ENCODE measurements at places on chromosomes 5 and 9. TPM values are rescaled to one million over a fixed set of nuclear protein-coding genes. Genes with fewer than 3 reads are reported as not detected.

DNA sequence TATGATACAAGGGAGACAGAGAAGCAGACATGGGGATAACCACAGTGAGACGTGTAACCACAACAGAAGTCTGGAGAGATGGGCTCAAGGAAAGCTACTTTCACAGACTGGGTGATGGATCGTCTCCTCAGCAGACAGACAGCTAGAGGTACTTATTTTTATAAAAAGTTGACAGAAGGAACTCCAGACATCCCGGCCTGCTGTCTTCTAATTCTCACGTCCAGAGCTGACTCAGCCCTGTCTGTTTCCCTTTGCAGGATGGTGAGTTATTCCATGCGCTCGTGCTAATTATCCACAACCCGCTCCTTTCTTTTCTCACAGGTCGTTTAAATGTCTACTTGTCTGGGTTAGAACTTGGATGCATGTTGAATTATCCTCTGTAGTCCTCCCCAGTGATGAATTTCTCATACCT is 304.5 kb downstream of the CWC27 start:
- DNase-seq: peak; percentile 78

DNA sequence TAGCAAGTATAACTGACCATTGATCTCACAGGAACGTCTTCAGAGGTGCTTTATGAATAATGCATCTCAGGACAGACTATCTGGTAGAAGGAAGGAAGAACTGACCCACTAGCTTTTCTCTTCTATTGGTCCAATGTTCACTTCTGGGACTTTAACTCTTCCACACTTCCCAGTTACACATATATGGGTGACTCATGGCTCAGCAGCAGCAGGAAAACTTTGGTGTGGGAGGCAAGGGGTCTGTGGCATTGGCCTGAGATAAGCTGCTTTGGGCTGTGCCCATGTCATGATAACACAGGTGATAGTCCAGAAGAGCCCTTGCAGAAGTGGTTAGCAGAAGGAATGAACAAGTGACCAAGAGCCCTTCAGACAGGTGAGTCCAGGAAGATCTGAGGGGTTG is 148.8 kb downstream of the RAB3C start:
- DNase-seq: no peak

C5orf52 gene
- total RNA-seq: not detected

TAF1L gene
- under 0.01 TPM for total RNA-seq

DNA sequence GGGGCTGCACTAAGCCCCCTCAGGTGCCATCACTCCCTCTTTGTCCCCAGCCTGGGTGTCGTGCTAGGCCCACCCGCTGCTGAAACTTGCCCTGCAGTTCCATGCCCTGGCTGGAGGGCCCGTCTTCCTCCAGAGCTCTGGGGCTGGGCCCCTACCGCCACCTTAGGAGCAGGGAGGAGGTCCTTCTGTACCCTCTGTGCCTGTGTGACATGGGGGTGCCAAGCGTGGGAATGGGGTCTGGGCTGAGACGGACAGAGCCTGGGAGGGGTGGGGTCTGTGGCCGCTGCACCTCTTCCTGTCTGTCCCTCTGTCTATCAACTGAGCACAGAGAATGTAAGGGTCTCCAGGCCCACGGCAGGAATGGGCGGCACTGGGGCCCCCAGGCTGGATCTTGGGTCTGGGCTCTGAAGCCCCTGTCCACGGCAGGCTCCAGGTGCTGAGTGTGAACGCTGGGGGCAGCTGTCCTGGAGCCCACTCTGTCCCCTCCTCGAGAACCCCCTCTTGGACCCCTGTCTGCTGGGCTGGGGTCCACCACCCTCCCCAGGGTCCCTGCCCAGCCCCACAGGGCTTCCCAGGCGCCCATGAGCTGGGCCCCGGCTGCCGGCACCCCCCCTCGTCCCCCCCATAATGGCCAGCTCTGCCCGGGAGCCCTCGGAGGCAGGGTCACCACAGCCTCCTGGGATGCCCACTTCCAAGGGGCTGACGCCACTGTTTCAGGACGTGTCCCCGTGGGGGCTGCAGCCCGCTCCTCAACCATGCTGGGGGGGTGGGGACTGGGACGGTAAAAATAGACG is 15.8 kb upstream of the NRARP start:
- no peak for DNase-seq

GRCh38 chr9:128550770-128551656 is 1.4 kb upstream of the SPTAN1 start:
- DNase-seq: peak; percentile 40

DNA sequence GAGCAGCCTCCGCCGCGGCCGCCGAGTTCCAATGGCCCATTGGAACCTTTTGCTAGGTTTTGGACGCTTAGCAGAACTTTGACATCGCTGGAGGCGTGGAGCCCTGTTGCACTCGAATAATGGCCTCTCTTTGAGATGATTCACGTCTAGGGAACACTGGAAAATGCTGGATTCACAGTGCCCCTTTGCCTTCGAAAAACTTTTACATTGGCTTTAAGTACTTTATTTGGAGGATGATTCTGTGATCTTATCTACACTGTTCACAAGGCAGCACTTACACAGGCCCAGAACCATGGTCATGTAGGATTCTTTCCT is 536 bp upstream of the PPIC start:
- no peak for DNase-seq

SH2D3C gene
- total RNA-seq: 77.8 TPM

GRCh38 chr5:142767911-142768310 is 2.3 kb upstream of the ARHGAP26 start:
- no peak for DNase-seq

EGFL7 gene
- 768 TPM for total RNA-seq

COX7C gene
- total RNA-seq: 443 TPM

DNA sequence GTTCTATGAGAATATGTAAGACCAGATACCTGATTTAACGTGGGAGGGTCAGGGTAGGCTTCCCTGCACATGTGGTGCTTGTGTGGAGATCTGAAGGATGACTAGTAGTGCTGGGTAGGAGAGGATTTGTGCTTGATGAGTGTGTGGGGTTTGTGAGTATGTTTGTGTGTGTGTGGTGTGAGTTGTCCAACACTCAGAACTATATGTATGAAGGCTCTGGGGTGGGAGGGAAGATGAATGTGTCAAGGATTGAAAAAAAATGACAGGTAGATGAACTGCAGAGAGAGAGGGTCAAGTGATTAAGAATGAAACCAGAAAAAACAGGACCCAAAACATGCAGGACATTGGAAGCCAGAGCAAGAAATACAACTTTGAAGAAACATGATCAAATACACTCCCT is 154.6 kb upstream of the NR3C1 start:
- DNase-seq: no peak

SAXO1 gene
- total RNA-seq: not detected

NPR3 gene
- 0.65 TPM for total RNA-seq

Data from dermis blood vessel endothelial cell (primary cell).